Activated CD4-positive, alpha-beta T cell treated with anti-CD3 and anti-CD28 coated beads, Interleukin-10, Interleukin-2, amounts not matched to agents 100 ng/mL and 50 ng/mL, durations not matched to agents 16 hours and 8 hours (primary cell): ENCODE measurements at places on chromosomes 16 and 17.

DNA sequence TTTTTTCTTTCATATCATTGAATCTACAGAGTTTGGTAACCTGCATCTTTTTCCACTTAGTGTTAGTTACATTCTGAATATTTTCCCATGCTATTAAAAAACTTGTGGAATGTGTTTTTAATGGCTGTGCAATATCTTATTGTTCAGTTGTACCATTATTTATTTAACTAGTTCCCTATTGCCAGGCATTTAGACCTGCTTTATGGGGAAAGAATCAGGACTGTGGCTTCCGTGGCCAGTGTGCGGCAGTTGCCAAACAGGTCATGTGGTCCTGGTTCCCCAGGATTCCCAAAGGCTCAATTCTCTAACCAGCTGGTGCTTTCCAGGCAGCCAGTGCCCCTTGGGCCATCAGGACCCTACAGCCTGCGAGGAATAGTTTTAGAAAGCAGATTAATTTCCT lies 30.8 kb downstream of the NDEL1 start:
- DNase-seq: no peak

DNA sequence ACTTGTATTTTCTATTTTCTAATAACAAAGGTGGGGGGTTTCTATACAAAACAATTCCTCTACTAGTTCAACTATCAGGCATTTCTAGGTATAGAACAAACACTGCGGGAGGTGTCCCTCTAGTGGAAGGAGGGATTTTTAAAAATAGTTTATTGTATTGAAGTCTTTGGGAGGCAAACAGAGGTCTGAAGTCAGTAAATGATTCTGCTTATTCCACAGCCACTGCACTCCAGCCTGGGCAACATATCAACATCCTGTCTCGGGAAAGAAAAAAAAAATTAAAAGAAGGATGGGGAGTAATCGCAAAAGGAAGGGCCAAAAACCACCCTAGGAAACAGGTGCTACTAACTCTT lies 648 bp upstream of the ERCC4 start:
- DNase-seq: peak; percentile 45

- DNase-seq: peak; percentile 42
These were observed 547 bp downstream of the PLCD3 start for GRCh38 chr17:45131616-45132319.

DNA sequence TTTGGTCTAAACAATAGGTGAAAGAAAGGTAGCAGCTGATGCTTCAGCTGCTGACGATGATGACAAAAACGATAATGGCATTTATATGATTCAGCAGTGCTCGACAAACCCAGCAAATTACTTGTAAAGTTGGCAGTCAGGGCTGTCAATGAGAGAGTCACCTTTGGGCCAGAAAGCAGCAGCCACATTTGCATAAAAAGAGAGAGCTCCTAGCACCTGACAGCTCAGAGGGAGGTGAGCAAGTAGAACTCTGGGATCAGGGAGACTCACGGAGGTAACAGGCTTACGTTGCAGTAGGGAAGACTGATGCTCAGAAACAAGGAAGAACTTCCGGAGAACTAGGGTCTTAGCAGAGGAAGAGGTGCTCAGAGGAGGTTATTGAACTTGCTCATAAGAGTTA lies 291.9 kb upstream of the ZFHX3 start:
- DNase-seq: no peak

DNA sequence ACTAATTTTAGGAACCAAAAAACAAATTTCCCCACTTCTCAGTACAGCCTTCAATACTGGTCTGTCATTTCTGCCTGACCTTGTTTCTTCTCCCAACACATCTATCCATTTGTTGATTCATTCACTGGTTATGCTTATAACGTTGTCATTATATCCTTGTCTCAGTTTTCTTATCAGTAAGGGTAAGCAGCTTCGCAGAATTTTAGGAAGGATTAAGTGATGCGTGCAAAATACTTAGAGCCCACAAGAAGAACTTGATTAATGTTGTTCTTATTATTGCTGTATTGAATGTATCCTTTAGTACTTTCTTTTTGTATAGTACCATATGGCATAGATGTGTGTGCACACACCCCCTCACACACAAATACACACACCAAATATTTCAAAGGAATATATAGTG lies 403.5 kb upstream of the HSBP1 start:
- no peak for DNase-seq

- DNase-seq: no peak
These were observed 89.2 kb upstream of the BRD7 start for GRCh38 chr16:50457979-50458491.

DNA sequence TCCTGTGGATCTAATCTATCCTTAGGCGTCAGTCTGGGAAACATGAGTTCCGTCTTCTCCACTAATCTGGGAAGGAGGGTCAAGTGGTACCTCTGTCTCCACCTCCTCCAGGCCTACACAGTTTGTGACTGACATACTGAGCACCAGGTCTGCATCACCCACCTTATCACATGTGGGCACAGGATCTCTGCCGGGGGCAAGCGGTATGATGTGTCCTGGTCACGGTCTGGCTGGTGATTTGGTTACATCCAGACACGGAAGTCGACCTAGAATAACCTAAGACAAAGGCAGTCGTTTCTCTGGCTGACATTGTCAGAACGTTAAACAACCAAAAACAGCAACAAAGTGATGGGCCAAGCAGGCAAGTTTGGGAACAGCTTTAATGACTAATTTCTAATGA lies 82.5 kb upstream of the HSBP1 start:
- no peak for DNase-seq

DNA sequence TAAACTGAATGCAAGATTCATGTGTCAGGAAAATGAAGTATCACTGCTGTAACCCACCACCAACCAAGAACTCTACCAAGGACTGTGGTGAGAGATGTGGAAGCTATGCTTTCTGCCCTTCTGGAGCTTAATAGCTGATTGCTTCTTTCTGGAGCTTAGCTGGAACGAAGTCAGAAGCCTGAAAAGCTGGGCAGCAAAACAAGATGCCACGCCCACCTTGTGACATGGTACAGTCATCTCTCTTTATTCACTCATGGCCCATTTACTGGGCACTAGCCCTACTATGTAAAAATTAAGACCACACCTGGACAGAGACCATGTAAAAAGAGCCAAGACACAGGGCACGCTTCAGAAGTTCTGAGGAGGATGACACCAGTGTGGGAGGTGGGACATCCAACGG lies 48.1 kb downstream of the TEX2 start:
- no peak for DNase-seq

DNA sequence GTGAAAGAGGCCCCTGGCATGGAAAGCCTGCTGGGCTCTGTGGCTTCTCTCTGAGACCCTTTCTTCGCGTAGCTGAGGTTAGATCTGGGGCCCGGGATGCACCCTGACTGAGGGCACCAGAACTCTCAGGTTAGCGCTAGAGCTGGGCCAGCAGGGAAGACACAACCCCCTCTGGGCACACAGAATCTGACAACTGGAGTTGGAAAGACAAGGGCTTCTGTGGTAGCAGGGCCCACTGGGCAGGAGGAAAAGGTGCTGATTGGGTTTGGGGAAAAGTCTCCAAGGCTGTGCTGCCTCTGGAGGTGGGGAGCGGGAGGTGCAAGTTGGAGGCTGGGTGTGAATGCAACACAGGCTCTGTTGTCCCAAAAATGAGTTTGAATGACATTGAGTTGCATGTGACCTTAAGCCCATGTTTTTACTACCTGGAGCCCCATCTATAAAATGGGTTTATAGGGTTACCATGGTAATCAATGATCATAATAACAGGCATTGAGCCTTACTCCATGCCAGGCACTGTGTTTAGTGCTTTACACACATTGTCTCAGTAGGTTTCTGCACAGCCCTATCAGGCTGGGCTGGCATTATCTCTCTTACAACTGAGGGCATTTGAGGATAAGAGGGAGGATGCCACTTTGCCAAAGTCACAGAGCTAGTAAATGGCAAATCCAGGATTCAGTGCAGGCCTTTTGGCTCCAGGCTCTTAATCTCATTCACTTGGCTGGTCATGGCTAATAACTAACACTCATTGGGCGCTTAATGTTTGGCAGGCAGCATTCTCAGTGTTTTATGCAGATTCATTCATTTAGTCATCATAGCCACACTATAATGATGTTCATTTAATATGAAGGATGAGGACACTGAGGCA lies 9.5 kb upstream of the IGFBP4 start:
- DNase-seq: peak; percentile 44

DNA sequence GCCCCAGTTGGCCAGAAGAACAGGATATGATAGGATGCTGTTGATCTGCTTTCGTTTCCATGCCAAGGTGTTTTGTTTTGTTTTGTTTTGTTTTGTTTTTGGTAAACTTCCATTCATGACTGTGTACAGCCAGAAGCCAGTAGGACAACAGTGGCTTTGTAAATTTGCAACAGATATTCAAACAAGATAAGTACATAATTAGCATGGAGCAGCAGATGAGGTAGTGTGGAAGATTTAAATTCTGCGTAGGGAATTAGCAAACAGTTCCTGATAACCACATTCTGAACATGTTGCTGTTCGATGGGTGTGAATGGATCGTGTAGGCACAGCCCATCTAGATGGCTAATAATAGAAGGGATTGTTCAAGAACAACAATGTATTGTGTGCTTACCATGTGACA lies 1080.1 kb upstream of the RBFOX1 start:
- no peak for DNase-seq

DNA sequence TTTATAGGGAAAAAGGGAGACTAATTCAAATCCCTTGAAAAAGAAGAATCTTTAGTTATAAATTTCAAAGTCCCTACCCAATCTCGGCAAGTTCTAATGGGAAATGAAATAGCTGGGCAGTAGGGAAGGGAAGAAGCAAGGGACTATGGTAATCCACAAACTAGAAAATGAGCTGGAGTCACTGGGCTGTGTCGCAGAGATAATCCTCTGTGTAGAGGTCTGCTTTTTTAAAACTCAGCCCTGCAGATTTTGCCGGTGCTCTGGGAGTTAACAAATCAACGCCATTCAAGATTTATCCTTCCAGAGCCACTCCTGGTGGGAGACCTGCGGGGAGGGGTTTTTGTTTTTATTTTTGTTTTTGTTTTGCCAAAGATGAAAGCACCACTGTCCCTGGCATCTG lies 20.8 kb downstream of the SNX11 start:
- no peak for DNase-seq

DNA sequence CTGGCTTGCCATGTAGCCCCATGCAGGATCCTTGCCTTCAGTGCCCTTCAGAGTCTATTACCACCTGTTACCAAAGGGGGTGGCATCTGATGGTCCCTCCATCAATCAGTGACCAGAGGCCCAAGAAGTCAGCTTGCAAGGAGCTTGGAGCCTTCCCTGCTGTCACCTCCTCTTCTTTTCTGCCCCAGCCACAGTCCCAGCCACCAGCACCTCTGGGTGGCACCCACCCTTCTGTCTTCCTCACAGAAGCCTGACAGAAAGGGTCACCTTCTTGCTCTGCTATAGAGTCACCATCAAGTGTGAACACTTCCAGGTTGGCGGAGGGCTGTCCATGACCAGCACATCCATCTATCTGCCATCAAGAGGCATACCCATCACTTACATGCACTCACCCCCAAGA lies 203.2 kb downstream of the SALL1 start:
- no peak for DNase-seq

GRCh38 chr16:57406881-57407280 lies 2.3 kb downstream of the CCL17 start:
- DNase-seq: no peak

- DNase-seq: no peak
These were observed 5.3 kb downstream of the CEP131 start for GRCh38 chr17:81217491-81217890.

DNA sequence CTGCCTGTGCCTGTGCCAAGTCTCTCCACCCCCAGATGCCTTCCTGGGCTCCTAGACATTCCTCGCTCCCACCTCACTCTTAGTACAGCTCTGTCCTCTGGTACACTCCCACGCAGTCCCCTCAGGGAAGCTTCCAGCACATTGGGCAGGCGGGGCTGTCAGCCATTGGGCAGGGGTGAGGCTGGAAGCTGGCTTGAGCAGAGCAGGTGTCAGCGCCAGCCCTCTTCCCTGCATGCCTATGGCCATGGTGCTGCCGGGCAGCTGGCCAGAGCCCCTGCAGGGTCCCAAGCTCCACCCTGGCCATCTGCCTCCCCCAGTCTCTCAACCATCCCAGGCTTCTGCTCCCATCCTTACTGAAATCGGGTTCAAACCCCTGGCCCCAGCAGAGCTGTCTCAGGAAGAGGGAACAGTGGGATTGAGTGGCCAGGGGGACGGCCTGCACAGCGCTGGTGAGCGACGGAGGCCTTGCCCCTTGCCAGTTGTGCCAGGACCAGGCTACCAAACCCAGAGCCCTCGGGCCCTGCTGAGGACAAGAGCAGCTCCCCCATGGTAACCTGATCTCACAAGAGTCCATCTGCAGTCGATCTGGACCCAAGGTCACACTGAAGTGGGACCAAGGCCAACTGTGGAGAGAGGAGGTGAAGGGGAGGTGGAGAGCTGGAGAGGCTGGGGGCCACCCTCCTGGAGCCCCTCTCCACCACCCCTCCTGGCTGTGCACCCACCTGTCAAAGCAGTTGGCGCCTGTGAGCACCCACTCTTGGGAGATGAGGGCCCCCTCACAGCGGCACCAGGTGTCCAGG lies 2.4 kb upstream of the B9D1 start:
- no peak for DNase-seq

DNA sequence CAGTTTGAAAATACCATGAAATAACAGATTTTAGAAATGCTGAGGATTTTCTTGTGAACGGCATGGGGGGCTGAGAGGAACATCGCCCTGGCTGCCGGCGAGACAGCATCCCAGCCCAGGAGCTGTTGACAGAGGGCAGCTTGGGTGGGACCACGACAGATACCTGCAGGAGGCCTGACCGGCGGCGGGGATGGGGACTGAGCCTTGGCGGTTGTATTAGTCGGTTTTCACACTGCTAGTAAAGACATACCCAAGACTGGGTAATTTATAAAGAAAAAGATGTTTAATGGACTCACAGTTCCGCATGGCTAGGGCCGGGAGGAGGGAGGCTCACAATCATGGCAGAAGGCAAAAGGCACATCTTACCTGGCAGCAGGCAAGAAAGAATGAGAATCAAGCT lies 82.3 kb upstream of the DNAH17 start:
- no peak for DNase-seq

DNA sequence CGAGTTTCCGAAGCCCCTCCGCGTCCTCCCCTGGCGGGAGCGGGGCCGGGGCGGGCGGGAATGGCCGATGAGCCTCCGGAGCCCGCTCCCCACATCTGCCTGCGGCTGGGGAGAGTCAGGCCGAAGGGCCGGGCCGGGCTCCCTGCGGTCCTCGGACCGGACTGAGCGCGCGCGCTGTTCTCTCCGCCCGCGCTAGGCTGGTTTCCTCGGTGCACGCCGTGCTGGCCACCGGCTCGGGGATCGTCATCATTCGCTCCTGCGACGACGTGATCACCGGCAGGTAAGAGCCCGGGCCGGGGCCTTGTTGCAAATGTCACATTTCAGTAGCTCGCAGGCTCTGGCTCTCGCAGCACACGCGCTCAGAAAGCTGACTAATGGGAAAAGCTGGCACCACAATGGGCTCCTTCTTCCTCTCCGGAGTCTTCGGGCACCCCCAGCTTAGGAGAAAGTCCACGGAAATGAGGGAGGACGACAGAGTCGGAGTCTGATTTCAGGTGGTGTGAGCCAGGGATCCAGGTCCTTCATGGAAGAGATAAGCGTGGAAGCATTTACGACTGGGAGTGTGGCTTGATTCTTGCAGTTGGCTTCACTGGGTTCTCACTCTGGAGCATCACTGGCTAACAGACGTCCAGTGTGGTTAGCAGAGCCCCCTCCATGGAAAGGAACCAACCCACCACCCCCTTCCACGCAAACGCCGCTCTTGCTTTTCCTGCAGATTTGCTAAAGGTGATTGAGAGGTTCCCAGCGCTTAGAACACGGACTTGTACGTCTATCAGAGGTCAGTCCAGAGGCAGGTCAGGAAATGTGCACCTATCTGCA lies 715 bp downstream of the TLCD3A start:
- peak; percentile 56 for DNase-seq

GRCh38 chr17:40107522-40108174 lies 7.3 kb upstream of the NR1D1 start:
- DNase-seq: peak; percentile 13
